GM23248 (cell line): ENCODE measurements at places on chromosomes 1 and 21. TPM values are rescaled to one million over a fixed set of nuclear protein-coding genes. Genes with fewer than 3 reads are reported as not detected.

- DNase-seq, result no peak
Observed at GRCh38 chr21:14451546-14451945, 68.6 kb upstream of the HSPA13 start.

DNA sequence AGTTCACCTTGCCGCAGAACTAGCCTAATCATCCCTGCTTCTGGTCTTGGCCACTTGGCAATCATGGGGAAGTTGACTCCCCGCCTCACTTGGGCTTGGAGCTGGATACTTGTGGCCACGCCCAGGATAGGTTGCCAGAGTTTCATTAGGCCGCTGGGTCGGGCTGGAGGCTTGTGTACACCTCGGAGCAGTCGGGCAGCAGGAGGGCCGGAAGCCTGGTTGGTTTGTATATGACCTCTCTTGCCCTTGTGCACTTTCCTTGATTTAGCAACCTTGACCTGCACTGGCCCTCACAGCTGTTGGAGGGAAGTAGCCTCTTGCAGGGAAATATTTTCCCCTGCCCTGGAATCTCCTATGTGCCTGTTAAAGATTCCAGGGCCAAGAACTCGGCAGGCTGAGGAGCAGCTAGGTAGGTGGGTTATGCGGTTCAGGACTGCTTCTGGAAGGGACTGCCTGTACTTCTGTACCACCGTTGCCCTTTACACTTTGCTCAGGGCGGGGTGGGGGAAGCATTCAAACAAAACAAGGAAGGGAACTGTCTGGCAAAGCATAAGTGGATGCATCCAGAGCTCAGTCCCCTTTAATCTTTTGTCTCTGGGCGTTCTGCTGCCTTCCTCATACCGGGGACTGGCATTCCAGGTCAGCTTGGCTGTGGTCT is 83.5 kb downstream of the UCK2 start:
- DNase-seq, result peak; percentile 53

- DNase-seq, result no peak
Observed at GRCh38 chr1:30870656-30871055, 37.9 kb downstream of the SDC3 start.

GRCh38 chr1:223242382-223242955 is 99.4 kb upstream of the TLR5 start:
- peak; percentile 69 for DNase-seq

DNA sequence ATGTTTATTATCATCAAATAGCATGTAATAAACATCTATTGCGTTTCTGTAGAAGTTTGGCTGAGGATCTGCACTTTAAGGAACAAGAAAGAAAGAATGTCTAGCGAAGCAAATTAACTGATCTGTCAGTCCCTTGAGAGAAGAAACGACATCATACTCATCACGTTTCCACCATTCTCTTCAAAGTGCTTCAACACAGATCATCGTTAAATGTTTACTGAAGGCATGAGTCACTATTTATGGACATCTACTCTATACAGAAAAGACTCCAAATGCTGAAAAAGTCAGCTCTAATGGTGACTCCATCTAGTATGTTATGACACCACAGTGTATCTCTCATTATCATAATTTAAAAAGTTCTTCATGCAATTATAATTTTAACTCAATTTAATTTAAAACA is 369.1 kb downstream of the RGS7 start:
- no peak for DNase-seq

GRCh38 chr1:108057541-108057940 is 92.6 kb upstream of the VAV3 start:
- no peak for DNase-seq

DNA sequence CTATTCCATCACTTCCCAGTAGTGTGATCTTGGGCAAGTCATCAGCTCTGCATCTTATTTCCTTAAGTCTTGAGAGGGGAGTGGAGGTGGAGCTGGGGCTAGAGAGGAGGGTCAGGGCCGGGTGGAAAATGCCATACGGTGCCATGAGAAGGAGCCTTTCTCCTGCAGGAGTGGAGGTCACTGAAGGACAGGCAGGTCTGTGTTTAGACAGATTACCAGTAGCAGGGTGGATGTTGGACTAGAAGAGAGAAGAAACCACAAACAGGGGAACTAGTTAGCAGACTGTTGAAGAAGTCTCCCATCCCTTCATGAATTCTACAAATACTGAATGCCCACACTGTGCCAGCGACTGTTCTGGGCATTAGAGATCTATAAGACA is 13.9 kb upstream of the CPT2 start:
- no peak for DNase-seq

DNA sequence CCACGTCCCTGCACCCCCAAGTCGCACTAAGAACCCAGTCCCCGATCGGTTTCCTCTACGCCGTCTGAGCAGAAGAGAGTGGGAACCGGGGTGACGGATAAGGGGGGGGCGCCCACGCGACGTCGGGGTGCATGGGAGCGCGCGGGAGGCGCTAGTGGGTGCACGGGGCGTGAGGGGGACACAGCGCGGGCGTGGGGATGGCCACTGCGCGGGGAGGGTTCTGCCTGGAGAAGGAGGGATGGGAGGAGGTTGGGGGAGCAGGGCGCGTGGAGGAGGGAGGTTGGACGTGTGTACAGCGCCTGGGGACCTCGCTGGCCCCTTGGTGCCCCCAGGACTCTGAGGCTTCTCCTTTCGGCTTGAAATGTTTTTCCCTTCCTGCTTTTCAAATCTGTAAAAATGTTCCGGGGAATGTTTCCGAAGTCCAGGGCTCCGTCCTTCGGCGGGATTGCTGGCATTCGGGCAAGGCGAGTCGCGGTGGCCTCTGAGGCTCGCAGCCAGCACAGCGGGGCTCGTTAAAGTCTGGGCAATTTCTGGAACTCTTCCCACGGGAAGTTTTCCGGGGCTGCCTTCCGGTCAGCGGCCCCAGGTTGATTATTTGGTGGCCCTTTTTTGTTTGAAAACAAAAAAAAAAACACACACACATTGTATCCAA is 13.1 kb downstream of the RNF220 start:
- DNase-seq, result no peak

DNA sequence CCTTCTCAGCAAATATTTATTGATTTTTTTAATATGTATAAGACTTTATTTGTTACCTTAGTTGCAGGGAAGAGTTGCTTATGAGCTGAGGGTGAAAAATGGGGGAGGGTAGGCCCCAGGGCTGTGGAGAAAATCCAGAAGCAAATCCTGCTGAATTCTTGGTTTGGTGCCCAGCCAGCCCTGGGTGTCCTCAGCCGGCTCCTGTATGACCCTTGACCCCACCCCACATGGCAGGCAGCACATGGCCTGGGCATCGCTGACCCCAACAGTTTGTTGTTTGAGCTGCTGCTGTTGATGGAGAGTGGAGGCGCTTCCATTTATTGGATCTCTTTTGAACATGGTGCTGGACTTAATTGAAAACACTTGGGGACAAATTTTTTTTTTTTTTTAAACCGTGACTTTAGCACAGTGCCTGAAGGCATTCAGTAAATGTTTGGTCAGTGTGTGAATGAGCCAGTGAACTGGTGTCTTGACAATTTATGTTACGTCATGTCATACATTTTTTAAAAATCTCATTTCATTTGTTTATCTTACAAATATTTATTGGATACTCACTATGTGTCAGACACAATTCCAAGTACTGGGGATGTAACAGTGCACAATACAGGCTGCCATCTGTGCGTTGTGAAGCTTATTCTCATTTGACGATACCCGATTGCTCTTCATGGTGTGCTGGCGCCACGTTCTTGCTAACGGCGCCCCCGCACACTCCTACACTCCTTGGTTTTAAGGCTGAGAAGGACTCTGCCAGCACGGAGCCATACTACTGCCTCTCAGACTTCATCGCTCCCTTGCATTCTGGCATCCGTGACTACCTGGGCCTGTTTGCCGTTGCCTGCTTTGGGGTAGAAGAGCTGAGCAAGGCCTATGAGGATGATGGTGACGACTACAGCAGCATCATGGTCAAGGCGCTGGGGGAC is 98.8 kb downstream of the MTR start:
- DNase-seq, result peak; percentile 65

GRCh38 chr1:157090196-157090647 is 9.4 kb downstream of the ETV3L start:
- peak; percentile 92 for DNase-seq

- DNase-seq, result no peak
Observed at GRCh38 chr1:176512966-176513365, 50.0 kb downstream of the PAPPA2 start.

- DNase-seq, result no peak
Observed at GRCh38 chr1:220808345-220809186, 21.9 kb downstream of the MTARC1 start.

GRCh38 chr1:201385299-201385891 is 7.9 kb upstream of the TNNT2 start:
- peak; percentile 58 for DNase-seq

DNA sequence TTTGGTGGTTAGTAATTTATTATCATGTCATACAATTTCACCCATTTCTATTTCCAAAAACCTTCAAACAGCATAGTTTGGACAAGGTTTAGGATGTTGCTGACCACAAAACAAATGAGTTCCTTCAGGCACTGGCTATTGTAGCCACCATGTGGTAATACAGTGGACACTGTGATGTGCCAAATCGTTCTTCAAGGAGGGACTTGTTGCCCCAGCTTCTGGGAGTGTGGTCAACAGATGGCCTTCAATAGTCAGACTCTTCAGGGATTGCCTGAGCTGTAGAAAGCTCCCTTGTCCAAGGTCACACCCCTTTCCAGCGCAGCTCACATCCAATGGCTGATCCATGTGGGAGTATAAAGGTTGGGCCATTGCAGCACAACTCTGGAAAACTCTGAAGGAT is 2.6 kb downstream of the PDE4B start:
- no peak for DNase-seq

- no peak for DNase-seq
Observed at GRCh38 chr21:42295845-42296244, 19.4 kb downstream of the TFF3 start.

DNA sequence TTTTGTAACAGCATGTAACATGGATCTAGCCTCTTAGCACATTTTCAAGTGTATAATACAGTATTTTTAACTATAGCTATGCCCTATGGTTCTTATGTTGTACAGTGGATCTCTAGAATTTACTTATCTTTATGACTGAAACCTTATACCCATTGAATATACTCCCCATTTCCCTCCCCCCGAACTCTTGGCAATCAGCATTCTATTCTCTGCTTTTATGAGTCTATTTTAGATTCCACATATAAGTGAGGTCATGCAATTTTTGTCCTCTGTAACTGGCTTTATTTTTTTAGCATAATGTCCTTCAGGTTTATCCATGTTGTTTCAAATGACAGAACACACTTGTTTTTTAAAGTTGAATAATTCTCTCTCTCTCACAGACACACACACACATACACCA is 3.1 kb upstream of the GBP6 start:
- DNase-seq, result no peak

DNA sequence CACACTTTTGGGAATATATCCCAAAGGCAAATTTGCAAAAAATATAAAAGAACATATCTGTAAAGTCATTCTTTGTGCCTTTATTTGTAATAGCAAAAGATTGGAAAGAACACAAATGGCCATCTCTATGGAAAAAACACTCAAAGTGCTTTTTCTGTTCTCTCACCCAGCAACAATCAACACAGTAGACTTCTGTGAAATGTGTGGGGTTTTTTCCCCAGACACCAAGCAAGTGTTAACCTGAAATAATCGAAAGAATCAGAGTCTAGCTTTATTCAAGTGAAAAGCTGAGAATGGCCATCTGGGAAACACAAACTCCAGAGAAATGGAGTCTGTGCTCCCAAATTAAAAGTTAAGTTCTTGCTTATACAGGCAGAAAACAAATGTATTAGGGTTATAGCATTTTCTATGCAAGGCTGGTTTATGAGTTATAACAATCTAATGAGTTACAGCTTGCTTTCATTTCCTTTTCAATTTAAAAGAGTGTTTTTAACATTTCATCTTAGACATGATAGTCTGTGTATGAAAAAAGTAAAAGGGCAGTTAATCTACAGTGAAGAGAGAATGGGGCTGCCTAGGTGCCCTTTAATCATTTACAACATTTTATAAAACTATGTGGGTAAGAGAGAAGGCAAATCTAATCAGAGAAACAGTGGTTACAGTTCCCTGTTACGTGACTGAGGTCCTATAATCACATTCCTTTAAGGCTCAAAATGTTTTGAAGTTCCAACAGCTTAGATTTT is 46.6 kb downstream of the SLC30A7 start:
- no peak for DNase-seq

DNA sequence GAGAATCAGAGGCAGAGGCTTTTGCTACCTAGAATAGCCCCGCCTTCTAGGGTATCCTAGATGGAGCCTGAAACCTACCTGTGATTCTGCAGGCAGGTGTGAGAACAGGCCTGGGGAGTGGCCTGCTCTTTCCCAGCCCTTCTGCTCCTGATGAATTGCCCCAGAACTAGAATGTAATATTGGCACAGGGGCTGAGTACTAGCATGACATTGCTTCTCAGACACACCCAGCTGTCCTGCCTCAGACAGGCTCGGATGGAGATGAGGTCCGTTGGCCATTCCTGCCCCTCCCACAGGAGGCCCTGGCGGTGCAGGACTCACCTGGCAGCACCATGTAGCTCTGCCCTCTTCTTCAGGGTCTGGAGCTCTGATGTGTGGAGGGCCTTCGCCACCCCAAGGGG is 237.6 kb downstream of the GRIK3 start:
- no peak for DNase-seq

GRCh38 chr1:197774466-197775281 is 606 bp downstream of the DENND1B start:
- peak; percentile 69 for DNase-seq

DNA sequence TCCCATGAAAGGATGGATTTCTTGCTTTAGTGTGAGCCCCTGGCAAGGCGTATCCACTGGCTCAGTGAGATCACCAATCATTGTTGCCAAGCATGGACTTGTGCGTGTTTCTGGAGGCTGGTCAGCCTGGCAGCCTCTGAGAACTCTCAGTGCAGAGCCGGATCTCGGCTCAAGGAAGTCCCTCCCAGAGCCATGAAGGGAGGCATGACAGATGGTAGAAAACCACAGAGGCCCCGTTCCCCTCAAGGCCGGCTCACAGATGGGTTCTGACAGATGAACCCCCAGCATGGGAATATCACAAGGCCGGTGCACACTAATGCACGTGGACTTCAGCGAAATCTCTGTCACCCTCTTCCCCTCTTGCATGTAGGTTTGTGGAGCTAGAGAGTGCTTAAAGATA is 290.5 kb downstream of the AJAP1 start:
- no peak for DNase-seq

- DNase-seq, result no peak
Observed at GRCh38 chr1:158196461-158196860, 15.8 kb downstream of the CD1D start.

- no peak for DNase-seq
Observed at GRCh38 chr1:21914450-21914849, 22.7 kb downstream of the HSPG2 start.

CRABP2 gene
- 23.3 and 38.8 TPM in 2 replicates for total RNA-seq

USH2A gene
- total RNA-seq, result under 0.01 TPM in 1 of 2 replicates, not detected in the other

PRELP gene
- total RNA-seq, result under 0.01 and 0.32 TPM in 2 replicates

CFAP141 gene
- not detected in 2 replicates for total RNA-seq

NKAIN1 gene
- 0.11 TPM in 1 of 2 replicates, not detected in the other for total RNA-seq

FMO3 gene
- not detected in 2 replicates for total RNA-seq

C1orf141 gene
- not detected in 2 replicates for total RNA-seq

TTC34 gene
- total RNA-seq, result 0.22 TPM in 1 of 2 replicates, not detected in the other

OR2L13 gene
- total RNA-seq, result not detected in 2 replicates

C1orf116 gene
- total RNA-seq, result not detected in 2 replicates

KIF2C gene
- total RNA-seq, result 14.2 and 16.9 TPM in 2 replicates

CD101 gene
- total RNA-seq, result not detected in 2 replicates

SH2D2A gene
- not detected in 2 replicates for total RNA-seq

TMEM52 gene
- total RNA-seq, result not detected in 2 replicates

TCEA3 gene
- 9.2 and 16.3 TPM in 2 replicates for total RNA-seq

S1PR1 gene
- 42.6 and 44.3 TPM in 2 replicates for total RNA-seq

PCSK9 gene
- 0.11 and 0.25 TPM in 2 replicates for total RNA-seq

OR2T29 gene
- total RNA-seq, result not detected in 2 replicates
